ENCODE measurements at places on chromosomes 6 and 20.

DNA sequence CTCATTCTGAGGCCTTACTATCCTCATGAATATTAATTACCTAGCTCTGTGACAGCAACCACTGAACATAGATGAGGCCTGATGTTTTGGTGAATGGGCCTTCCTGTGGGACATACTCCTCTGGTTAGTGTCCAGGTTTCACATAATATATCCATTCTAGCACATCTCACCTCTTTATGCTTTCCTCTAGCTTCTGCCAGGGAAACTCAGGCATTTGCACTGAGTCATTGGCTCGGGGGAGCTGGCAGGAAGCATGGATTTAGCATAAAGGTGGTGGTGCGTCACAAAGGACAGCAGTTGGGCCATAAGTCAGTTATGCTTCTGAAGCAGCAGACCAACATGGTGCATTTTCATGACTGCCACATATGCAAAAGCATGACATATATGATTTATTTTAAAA is 37.5 kb upstream of the TMEM170B start:
- DNase-seq: no peak

DNA sequence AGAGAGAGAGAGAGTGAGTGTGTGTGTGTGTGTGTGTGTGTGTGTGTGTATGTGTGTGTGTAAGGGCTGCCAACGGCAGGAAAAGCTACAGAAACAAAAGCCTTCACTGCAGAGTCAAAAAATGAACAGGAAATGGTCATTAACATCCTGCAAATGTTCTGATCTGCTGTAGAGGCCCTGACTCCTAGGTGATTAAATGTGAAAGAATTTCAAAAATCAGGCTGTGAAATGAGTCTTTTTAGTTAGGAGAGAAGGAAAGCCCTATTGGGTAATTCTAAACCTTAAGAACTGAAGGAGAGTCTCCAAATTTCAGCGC is 166.5 kb upstream of the MYLIP start:
- no peak for DNase-seq

DNA sequence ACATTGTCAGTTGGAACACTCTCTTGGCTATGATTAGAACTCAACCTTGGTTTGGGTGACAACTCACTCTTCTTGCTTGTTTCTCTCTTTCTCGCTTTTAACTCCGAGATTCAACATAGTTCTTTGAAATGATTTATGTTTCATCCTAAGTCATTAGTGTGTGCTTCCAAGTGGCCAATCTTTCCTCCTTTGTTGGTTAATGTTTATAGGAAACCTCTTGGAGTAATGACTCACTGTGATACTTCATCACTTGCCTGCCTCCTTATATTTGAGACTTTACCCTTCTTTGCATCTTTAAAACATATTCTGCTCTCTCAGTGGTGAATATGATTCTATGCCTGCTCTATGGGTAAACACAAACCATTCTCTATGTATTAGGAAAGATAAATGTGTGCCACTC is 279.7 kb upstream of the FLRT3 start:
- no peak for DNase-seq

DNA sequence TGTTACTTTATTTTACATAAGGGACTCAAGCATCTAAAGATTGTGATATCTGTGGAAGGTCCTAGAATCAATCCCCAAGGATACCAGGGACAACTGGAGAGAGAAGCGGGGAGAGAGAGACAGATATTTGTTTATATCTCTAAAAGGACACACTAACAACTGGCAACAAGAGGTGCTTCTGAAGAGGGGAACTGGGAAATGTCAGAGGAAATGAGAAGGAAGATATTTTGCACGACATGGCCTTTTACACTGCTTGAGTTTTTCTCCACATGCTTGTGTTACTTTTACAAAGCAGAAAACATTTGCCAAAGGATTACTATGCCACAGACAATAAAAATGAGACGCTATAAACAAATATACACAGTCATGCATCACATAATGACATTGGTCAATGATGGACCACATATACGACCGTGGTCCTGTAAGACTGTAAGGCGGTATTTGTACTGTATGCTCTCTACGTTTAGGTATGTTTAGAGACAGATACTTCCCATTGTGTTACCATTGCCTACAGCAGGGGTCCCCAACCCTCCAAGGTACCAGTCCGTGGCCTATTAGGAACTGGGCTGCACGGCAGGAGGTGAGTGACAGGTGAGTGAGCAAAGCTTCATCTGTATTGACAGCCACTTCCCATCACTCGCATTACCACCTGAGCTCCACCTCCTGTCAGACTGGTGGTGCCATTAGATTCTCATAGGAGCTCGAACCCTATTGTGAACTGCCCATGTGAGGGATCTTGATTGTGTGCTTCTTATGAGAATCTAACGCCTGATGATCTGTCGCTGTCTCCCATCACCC is 64.6 kb upstream of the PTPN1 start:
- DNase-seq: no peak

DNA sequence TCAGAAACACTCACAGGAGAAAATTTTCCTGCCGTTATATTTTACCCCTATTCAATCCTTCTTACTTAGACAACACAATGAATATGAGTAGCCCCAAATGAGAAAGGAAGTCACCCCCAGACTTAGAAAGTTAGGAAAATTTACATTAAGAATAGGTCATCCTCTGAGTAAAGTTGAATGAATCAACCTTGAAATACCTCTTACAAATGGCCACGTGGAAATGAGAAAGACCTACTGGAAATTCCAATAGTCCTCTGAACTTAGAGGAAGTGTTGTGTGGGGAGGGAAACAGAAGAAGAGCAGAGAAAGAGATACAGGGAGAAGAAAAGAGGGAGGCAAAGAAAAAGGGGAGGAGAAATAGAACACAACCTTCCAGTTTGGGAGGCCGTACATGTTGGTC is 43.7 kb downstream of the PHACTR1 start:
- no peak for DNase-seq
